ENCODE measurements at places on chromosomes 4 and X.

- no peak for DNase-seq
- no peak overlapping the region for H3K4me3 ChIP-seq
- no peaks in the 10 kb centered on the region for H3K4me1 ChIP-seq
- no peak overlapping the region for H3K27ac ChIP-seq
These were observed 136.0 kb downstream of the PLS3 start for GRCh38 chrX:115696939-115697338.

DNA sequence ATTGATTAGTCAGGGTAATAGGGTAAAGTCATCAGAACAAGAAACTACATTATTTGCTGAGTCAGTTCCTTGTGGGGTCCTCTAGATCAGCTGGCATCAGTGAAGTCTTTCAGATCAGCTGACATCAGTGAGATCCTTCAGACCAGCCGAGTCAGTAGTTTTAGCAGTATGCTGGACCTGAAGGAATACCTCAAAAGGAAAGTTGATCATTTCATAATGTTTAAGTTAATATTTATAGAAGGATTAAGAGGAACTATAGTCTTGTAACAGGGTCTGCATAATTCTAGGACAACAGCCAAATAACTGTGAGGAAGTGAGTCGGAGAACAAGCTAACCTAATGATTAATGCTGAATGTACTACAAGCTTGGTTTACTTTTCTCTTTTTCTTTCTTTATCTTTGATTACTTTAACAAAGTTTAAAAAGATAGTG is 958 bp upstream of the UGT2B7 start:
- H3K4me3 ChIP-seq, result no peak overlapping the region
- H3K27ac ChIP-seq, result no peak overlapping the region
- no peaks in the 10 kb centered on the region for H3K36me3 ChIP-seq
- no peak for DNase-seq
- no peaks in the 10 kb centered on the region for H3K4me1 ChIP-seq
- H3K27me3 ChIP-seq, result no peaks in the 10 kb centered on the region

DNA sequence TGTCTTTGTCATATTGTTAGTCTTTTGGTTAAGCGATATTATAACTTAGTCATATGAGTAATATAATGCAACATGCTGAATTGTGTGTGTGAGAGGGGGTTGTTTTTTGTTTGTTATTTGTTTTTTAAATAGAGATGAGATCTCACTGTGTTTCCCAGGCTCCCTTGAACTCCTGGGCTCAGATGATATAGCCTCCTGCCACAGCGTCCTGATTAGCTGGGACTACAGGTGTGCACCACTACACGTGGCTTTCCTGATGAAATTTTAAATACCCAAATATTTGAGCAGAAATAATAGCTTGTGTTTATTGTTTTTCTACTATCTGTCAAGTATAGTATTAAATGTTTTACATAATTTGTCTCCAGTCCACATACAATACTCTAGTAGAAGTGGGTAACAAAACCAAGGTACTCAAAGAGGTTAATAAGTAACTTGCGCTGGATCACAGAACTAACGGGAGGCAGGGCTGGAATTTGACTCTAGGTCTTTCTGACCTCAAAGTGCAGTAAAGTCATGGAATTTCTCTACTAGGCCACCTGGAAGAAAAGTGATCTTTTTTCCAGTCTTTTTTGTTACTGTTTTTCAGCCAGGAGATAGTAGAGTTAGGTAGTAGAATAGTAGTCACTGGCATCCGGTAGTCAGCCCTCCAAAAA is 47.8 kb downstream of the CLCN3 start:
- H3K4me3 ChIP-seq, result no peak overlapping the region
- no peak overlapping the region for H3K27ac ChIP-seq
- H3K27me3 ChIP-seq, result no peaks in the 10 kb centered on the region
- DNase-seq, result no peak
- H3K4me1 ChIP-seq, result peaks cover 23% of the 10 kb centered on the region

GRCh38 chrX:18894156-18894555 is 89.8 kb downstream of the PHKA2 start:
- no peaks in the 10 kb centered on the region for H3K27me3 ChIP-seq
- no peaks in the 10 kb centered on the region for H3K36me3 ChIP-seq
- DNase-seq, result no peak
- no peak overlapping the region for H3K27ac ChIP-seq
- no peak overlapping the region for H3K4me3 ChIP-seq
- H3K4me1 ChIP-seq, result peaks cover 21% of the 10 kb centered on the region

DNA sequence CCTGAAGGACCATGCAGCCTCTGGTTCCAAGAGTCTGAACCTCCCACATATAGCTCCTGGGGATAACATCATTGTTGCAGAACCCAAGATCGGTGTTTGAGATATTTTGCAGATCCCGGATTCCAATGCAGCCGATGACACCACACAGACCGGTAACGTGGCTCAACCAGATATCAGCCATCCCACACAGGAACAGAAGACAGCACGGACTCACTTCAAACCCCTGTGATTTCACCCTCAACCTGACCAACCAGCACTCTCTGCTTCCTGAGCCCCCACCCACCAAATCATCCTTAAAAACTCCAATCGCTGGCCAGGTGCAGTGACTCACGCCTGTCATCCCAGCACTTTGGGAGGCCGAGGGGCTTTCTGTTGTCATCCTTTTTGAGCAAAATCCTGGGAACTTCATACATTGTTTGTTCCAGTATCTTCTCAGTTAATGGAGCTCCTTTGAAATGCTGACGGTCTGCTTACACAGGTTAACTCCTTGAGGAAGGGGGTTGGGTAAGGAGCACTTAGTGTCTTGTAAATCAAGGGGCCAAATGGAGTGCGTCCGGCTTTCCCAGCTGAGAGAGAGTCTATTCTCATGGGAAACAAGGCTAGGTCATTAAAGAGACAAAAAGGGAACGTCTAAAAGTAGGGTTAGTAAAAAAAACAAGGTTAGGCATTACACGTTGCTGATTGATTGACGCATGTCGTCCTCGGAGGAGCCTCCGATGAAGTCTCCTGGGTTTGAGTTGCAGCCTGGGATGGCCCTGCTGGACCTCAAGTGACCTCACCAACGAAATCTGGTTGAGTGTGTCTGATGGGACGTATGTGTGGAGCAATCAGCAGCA is 230.4 kb downstream of the CRLF2 start:
- DNase-seq, result no peak
- no peak overlapping the region for H3K27ac ChIP-seq
- H3K4me1 ChIP-seq, result no peaks in the 10 kb centered on the region
- no peaks in the 10 kb centered on the region for H3K36me3 ChIP-seq
- no peaks in the 10 kb centered on the region for H3K27me3 ChIP-seq

DNA sequence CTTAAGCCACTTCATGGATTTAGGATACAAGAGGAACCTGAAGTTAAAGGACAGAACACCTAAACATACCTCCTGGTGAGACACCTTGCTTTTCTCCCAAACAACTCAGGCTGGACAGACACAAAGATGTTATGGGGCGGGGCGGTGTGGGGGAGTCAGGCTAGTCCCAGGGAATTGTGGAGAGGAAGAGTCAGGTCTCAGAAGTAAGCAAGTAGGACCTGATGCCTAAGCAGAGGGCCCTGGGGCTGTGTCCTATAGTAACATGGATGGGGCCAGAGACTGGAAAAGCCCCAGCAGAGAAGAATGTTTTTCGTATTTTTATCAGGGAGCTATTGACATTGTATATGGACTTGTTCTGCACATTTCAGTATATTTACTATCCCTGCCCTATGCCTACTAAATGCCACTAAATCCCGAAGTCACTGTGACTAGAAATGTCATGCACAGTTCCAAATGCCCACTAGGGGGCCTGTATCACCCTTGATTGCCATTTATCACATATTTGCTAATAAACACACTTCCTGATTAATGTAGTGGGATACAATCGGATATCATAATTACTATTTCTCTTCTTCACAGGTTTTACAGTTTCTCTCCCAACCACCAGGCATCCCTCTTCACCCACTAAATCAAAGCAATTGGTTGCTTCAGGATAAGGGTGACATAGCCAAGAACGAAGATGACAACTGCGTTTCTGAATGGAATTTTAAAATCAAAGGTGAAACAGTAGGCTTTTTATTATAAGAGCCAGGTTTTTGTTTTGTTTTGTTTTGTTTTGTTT is 23.8 kb upstream of the ARHGAP10 start:
- H3K36me3 ChIP-seq, result no peaks in the 10 kb centered on the region
- H3K27ac ChIP-seq, result no peak overlapping the region
- DNase-seq, result peak; percentile 43
- no peaks in the 10 kb centered on the region for H3K4me1 ChIP-seq
- H3K4me3 ChIP-seq, result no peak overlapping the region
- no peaks in the 10 kb centered on the region for H3K27me3 ChIP-seq

DNA sequence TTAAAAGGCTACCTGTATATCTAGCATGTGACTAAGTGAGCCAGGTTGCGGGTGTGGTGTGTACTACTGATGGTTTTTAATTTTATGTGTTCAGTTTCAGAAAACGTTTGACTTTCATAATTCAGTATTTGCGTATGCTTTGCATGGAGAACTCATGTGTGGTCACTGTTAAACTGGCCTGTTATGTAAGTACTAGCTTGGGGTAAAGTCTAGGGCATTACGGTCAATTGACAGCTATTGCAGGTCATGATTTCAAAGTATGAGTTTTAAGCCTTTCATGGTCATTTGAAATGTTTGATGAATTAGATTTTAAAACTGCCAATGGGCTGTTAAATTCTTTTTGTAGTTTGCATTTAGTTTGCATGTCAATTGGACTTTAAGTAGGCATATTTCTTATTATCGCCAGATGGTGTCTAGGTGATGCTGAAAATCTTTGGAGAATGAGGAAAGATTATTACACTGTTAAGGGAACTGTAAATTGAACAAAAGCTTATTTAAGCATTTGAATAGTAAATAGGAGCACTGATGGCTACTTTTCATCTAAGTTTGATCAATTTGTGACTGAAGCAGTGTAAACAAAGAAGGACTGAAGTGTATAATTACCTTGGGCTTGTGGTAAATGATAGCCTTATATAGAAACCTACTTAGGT is 563.4 kb downstream of the DACH2 start:
- DNase-seq, result no peak
- no peaks in the 10 kb centered on the region for H3K27me3 ChIP-seq
- no peaks in the 10 kb centered on the region for H3K4me1 ChIP-seq
- H3K4me3 ChIP-seq, result no peak overlapping the region

DNA sequence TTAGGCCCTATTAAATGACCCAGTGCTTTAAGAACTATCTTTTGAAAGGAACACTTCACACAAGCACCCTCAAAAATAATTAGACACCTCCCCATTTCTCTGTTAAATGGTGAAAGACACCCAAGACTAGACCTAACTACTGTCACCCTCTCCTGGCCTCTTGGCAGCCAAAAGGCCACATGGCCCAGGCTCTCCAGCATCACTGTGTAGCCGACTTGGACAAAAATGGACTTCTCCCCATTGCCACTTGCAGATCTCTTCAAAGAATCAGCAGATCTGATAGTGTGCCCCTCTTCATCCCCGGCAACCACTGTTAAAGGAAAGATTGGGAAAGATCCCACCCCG is 2.0 kb downstream of the MID1IP1 start:
- no peaks in the 10 kb centered on the region for H3K27me3 ChIP-seq
- no peaks in the 10 kb centered on the region for H3K36me3 ChIP-seq
- peak overlapping the region; percentile 95 for H3K27ac ChIP-seq
- H3K4me3 ChIP-seq, result no peak overlapping the region

- DNase-seq, result no peak
- H3K27me3 ChIP-seq, result peaks cover 26% of the 10 kb centered on the region
- no peaks in the 10 kb centered on the region for H3K36me3 ChIP-seq
- no peaks in the 10 kb centered on the region for H3K4me1 ChIP-seq
- peak overlapping the region; percentile 21 for H3K4me3 ChIP-seq
These were observed 840 bp downstream of the ZNF711 start for GRCh38 chrX:85244450-85245211.

DNA sequence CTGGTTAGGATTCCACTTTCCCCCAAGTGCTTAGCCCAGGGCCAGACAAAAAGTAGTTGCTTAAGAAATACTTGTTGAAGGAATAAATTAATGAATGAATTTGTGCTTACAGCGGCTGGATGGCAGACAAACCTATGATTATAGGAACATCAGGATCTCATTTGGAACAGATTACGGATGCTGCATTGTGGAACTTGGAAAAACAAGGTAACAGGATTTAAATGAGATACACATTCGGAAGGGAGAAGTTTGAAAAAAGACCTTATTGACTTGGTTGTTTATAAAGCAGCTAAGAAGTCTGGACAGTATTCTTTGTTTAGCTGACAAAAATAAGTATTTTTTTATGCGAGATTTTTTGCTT is 572 bp downstream of the EXOSC9 start:
- peaks cover 22% of the 10 kb centered on the region for H3K4me1 ChIP-seq
- H3K27ac ChIP-seq, result peak overlapping the region; percentile 84
- H3K36me3 ChIP-seq, result peaks cover 18% of the 10 kb centered on the region
- peak overlapping the region; percentile 91 for H3K4me3 ChIP-seq
- no peaks in the 10 kb centered on the region for H3K27me3 ChIP-seq

DNA sequence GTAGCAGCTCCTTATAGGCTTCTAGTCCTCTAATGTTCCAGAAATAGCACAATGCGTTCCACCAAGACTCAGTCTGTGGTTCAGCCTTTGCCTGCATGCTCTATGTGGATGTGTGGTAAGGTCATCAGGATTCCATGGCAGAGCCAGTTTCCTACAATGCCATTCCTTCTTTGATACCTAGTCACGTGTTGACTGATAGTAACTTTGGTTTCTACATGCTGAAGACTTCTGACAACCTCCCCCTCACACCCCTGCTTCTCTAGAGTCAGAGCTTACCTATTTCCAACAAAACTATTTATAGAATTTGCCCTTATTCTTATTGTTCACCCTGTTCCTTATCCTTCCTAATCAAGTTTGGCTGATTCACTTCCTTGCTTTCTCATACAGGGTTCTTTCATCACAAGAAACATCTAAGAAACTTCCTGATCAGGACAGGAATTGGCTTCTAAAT is 81.1 kb downstream of the CT47B1 start:
- H3K4me3 ChIP-seq, result no peak overlapping the region
- DNase-seq, result peak; percentile 4
- H3K27ac ChIP-seq, result peak overlapping the region; percentile 51
- H3K36me3 ChIP-seq, result no peaks in the 10 kb centered on the region
- H3K4me1 ChIP-seq, result peaks cover 5% of the 10 kb centered on the region
- no peaks in the 10 kb centered on the region for H3K27me3 ChIP-seq

- no peak overlapping the region for H3K4me3 ChIP-seq
- no peak overlapping the region for H3K27ac ChIP-seq
- H3K27me3 ChIP-seq, result no peaks in the 10 kb centered on the region
These were observed 23.6 kb downstream of the KIF4A start for GRCh38 chrX:70313503-70313902.

GRCh38 chr4:165922747-165923146 is 49.7 kb downstream of the TLL1 start:
- H3K36me3 ChIP-seq, result no peaks in the 10 kb centered on the region
- no peak for DNase-seq
- no peaks in the 10 kb centered on the region for H3K4me1 ChIP-seq
- no peak overlapping the region for H3K27ac ChIP-seq
- H3K27me3 ChIP-seq, result no peaks in the 10 kb centered on the region
- no peak overlapping the region for H3K4me3 ChIP-seq

DNA sequence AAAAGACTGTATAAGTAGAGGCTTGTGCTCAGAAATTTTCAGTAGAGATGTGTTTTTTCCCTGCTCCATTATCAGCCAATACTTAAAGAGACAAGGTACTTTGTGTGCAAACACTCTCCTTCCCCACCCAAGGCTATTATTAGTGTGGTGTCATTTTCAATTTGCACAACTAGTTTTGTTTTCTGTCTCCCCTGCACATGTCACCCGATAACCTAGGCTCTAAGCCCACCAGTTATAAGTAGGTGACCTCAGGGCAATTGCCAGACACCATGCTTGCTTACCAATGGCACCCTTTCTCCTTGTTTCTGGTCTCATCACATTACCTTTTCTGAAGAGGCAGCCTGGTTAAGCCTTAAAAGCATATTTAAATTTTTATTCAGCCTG is 8.0 kb upstream of the GUCY1A1 start:
- no peak overlapping the region for H3K4me3 ChIP-seq
- H3K27me3 ChIP-seq, result no peaks in the 10 kb centered on the region
- H3K36me3 ChIP-seq, result no peaks in the 10 kb centered on the region
- no peak for DNase-seq

Data from heart right ventricle (tissue), 16 donors.